D341Med (cell line): ENCODE measurements at places on chromosomes 6 and 20.

GRCh38 chr6:22883061-22883717 is 313.8 kb downstream of the HDGFL1 start:
- DNase-seq = no peak

GRCh38 chr20:62642051-62642665 is at the start of gene SLCO4A1:
Gene SLCO4A1 (plus strand): TSS chr20:62642503. CDS start chr20:62656455, 13,952 bp downstream.
- DNase-seq = peak; percentile 97

DNA sequence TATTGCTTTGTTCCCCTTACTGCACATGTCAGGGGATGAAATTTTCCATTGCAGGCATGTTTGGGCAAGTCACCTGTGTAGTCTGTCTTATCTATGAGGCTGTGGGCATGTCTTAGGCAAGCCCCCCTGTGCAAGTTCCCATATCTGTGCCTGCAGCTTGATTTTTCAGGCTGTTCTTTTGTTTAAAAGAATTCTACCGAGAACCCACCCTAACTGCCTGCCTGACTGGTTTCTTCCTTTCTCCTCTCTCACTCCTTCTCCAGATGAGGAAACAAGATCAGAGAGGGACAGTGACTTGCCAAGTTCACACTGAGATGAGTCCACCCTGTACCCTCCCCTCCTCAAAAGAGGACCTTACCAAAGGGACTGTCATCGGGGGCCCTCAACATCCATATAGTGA is 11.0 kb downstream of the TREML2 start:
- no peak for DNase-seq

DNA sequence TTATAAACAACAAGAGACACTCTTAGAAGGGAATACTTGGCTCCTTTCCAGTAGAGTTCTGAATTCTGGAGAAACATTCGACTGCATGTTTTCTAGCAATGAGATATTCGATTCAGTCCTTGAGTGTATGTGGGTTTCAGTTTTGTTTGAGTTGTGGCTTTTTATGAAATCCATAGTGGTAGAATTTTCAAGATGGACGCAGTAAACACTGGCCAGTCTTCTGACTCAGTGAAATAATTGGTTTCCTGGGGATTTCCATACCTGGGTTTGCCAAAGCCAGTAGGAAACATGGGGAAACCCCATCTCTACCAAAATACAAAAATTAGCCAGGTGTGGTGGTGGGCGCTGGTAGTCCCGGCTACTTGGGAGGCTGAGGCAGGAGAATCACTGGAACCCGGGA is 273.5 kb upstream of the PLCB4 start:
- DNase-seq = no peak

DNA sequence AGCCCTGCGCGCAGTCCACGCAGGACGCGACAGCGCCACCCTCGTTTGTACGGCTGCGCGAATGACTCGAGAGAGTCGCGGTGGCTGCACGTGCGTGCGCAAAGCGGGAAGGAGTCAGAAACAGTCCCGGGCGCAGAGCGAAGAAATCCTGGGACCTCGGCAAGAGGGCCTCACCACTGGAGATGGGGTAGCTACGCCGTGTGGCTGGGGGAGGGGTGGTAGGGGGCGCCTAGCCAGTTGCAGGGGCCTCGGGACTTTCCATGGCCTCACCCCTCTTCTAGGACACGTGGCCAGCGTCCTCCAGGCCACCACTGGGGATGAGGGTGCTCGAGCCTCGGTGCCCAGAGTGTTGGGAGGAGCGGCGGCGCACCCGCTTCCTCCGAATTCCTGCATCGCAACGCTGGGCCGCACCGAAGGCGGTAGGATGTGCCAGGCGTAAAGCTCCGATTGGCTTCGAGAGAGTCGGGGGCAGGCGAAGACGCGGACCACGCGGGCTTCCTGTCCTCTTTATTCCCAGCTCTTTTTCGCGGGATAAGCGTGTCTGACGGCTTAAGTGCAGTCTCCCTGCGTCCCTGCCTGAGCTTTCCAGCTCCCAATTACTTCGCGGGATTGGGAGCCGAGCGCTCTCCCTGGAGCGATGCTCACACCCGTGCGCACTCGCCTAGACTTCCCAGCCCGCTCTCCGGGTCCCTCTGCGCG is 38.7 kb downstream of the NCR2 start:
- DNase-seq = peak; percentile 72

- no peak for DNase-seq
These were observed 576.7 kb upstream of the AGPAT4 start for GRCh38 chr6:161850562-161850961.

GRCh38 chr6:75524322-75524972 is 30.8 kb upstream of the FILIP1 start:
- no peak for DNase-seq
